Stimulated activated CD4-positive, alpha-beta T cell treated with anti-CD3 and anti-CD28 coated beads, Interleukin-1b, Interleukin-23, amount 100 ng/mL, for 1 hour (primary cell): ENCODE measurements at places on chromosomes 3 and 15.

DNA sequence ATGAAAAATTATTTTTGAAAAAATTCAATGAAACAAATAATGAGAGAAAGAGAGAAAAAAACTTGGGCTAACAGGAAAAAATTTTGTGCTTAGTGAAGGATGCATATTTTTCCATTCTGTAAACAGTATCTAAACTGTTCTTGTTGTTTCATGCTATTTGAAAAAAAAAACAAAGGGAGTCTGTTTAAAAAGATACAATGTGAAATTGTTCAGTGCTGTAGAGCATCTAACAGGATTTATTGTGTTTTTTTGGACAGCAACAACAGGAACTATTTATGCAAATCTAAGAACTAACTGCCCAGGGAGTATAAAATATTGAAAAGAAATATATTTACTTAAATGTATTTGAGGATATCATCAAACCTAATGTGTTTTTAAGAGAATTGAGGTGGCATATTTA lies 55.1 kb downstream of the PEX5L start:
- DNase-seq: no peak

DNA sequence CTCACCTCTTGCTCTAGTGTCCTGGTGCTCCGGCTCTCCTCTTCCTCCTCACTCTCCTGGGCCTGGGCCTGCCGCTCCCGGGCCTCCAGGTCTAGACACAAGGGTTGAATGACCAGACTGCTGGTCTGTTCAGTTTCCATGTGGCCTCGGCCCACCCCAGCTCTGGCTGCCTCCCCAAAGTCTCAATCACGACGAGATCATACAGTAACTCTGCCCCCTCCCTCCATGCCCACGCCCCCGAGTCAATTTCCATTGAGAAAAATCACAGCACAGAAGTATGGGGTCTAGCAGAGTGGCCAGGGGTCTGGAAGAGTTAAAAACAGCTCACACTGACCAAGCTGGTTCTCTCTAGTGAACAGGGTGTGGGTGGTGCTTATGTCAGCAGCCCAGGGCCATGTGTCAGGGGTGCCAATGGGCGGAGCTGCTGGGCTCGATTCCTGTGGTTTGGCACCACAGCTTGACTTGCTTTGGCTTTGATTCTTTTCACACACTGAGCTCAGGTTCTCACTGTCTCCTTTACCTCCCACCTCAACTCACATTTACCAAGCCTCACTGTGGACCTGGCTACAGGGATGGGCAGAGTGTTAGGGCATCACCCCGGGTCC lies 6.9 kb downstream of the C15orf62 start:
- DNase-seq: no peak

DNA sequence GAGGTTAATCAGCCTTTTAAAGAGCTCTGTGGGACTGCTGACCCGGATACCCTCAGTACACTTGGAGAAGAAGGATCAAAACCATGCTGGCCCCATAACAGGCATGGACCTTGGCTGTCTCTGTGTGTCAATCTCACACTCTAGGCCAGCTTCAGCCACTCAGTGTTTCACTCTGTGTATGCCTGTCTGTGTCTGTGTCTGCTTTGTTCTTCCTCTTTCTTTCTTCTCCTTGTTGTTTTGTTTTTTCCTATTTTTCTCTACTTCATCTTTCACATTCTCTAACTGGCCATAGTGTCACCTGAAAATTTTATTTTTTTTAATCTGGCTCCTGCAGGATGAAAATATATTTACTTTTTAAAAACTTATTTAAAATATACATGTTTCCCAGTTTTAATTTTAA lies 51.1 kb downstream of the SERP1 start:
- no peak for DNase-seq

DNA sequence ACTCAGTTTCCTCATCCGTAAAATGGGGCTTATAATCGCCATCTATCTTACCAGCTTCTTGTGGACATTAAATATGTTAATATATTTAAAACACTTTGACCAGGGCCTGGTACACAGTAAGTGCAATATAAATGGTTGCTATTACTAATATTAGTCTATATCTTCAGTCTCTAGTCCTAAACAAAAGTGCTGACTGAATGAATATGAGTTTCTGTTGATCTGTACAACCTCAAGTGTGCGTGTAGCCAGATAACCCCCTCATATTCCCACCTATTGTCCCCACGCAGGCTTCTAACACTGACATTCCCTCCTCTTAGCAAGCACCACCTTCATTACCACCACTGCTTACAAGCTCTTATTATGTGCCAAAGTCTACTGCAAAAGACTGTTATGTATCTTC lies 27.6 kb upstream of the LMCD1 start:
- DNase-seq: no peak

DNA sequence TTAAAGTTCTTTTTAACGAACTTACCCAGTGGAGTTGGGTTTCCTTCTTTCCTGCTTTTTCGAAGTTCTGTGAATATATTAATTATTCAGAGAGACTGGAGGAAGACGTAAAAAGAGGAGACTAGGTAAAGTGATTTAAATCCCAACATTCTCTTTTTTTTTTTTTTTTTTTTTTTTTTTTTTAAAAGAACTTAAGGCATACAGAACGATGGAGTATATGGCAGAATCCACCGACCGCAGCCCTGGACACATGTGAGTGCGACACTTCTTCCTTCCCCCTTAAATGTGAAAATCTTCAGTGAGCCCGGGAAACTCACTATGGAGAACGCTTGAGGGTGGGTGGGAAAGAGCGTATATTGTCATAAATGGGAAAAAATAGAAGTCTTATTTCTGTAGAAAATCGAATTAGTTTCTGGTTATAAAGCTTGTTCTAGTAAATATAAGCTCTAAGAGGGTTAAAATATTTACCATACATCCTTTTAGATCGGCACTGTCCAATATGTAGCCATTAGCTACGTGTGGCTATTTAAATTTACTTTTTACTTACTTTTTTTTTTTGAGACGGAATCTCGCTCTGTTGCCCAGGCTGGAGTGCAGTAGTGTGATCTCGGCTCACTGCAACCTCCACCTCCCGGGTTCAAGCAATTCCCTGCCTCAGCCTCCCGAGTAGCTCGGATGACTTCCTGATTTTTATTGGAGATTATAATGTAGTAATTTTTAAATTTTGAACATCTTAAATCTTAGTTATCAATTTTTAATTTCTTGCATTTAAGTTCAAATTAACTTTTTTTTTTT lies 892 bp downstream of the NMD3 start:
- no peak for DNase-seq

- DNase-seq: no peak
These were observed 331.6 kb downstream of the PYDC2 start for GRCh38 chr3:191792580-191792979.

DNA sequence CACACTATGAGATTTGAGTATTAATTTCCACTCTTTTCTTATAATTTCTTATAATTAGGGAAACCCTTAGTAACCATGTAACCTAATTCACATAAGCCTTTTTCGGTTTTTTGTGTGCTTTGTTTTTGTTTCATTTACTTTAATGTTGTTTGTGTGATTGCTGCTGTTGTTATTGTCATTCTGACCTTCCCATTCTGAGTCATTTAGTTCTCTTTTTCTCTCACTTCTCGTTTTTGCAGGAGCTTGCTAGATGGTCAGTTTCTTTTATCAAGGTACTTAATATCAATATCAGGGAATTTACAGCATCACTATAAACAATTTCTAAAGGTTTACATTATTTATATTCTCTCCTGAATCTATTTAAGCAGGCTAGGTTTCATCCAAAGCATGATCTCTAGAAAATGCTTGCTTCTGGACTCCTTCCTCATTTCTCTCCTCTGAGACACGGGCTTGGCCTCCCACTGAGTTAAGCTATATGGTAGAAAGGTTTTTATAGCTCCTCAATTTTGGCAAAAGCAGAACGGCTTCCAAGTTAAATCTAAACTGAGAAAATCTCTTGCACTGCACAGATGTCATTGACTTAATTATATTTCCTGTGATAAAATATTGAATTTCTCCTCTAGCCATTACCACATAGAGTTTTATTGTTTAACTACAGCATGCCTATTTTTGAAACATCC lies 534.2 kb downstream of the NSUN3 start:
- DNase-seq: no peak

DNA sequence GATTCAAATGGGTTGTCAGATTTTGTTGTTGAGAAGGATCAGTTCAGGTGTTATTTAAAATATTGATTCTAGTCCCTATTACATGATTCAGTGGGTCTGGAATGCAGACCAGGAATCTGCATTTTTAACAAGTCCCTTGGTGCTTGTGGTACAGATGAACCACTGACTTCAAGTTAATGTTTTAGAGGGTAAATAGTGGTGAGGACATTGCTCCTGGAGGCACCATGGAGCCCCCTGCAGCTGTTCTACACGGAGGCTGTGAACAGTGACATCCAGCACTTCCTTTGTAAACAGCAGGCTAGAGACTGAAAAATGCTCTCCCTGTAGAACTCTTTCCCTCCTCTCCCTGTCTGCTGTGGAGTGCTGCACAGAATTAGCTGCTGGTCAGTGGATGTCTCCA lies 4.8 kb upstream of the FSIP1 start:
- DNase-seq: no peak

DNA sequence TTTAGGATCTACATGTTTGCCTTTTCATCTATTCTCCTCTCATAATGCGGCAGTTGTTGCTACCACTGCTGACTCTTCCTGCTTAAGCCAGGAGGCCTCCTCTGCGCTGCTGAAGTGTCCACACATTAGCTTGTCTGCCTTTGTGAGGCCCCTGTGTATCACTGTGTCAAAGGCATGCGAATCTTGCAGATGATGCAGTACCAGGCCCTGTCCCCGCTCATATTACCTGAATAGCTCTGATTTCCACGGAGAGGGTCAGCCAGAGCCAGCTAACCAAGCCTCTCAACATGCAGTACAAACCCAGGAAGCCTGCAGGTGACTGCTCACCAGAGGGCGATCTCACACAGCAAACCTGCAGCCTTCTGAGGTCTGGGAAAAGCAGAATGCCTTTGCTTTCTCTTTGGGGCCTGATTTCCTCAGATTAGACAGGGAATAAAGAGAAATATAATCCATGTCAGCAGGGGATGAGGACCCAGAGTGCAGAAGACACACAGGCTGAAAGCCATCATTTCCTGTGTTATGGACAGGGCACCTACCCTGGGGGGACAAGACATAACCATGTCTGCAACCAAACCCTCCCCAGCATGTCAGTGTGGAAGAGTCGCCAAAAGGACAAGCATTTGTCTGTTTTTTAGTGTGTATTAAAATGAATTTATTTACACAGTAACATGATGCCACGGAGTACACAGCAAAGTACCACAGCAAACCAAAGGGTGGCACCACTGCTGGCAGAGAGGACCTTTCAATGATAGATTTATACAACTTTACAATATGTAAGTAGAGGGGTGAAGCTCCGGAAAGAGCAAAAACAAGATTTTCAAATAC lies 36.8 kb upstream of the TSPAN3 start:
- no peak for DNase-seq

DNA sequence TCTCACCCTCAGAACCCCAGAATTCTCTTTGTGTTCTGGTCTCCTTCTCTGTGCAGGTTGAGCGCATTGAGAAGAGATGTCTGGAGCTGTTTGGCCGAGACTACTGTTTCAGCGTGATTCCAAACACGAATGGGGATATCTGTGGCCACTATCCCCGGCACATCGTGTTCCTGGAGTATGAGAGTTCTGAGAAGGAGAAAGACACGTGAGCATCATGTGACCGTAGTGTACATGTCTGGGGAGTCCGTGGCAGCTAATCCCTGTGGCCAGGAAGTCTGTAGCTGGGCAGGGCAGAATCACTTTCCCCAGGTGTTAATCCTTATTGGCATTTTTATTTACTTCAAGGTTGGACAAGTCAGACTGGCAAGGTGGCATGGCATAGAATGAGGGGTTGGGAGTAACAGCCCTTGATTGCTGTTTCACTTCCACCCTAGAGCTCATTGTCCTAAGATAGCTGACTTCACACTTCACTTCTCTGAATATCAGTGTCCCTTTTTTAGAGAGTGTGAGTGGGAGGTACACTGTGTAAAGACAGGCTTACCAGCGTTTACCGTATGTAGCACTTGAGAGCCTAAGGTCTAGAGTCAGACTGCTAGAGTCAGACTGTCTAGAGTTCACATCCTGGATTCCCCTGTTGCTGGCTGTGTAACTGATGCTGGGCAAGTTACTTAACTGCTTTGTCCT lies 4.4 kb downstream of the MTMR14 start:
- no peak for DNase-seq

- no peak for DNase-seq
These were observed 302.3 kb upstream of the ICE2 start for GRCh38 chr15:60781211-60781713.

DNA sequence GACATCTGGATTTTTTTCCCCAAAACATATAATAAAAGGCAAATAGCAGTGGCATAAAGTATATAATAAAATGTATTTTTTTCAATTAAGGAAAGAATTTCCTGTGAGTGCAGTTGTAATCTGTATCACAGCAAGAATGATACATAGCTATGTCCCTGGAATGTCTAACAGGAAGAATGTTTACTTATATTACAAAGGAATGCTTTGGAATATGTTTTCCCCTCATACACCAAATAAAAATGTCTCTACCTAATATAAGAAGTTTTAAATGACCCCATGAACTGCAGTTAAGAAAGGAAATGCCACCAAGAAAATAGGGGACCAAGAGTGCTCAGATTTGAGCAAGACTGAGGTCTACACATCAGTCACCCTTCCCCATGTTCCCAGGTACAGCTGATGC lies 38.0 kb upstream of the ATP11B start:
- no peak for DNase-seq

- no peak for DNase-seq
These were observed 47.3 kb downstream of the AMOTL2 start for GRCh38 chr3:134326760-134327593.

DNA sequence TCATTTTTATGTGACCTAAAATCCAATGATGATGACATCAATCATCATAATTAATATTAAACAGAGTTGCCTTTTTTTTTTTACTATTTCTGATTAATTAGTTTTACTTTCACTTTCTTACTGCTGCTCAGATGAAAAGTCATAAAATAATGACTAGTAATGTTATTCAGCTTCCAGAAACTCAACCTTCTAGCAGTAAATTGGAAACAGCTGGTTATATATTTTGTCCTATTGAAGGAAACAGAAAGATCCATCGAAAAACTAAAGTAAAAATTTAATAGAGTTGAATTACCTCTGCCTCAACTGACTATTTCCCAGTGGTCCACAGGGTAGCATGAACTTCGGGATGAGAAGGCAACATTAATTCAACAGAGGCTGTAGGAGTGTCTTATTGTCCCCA lies 107.1 kb upstream of the PTX3 start:
- no peak for DNase-seq

- peak; percentile 21 for DNase-seq
These were observed 42.2 kb upstream of the B3GNT5 start for GRCh38 chr3:183210862-183211341.

GRCh38 chr3:138092023-138092422 lies 23.4 kb downstream of the DZIP1L start:
- no peak for DNase-seq

- DNase-seq: no peak
These were observed 2.8 kb downstream of the TOP2B start for GRCh38 chr3:25661694-25662437.
